ENCODE measurements at places on chromosomes 7 and 10. TPM values are rescaled to one million over a fixed set of nuclear protein-coding genes. Genes with fewer than 3 reads are reported as not detected.

The ACTL6B gene
- not detected for total RNA-seq

The CRYGN gene
- not detected for total RNA-seq

The AUTS2 gene
- total RNA-seq, result 5.2 TPM

The ACSM6 gene
- not detected for total RNA-seq

The BEND7 gene
- total RNA-seq, result 7.5 TPM

The C10orf143 gene
- total RNA-seq, result 0.66 TPM

The PAX2 gene
- total RNA-seq, result 0.18 TPM

The IDI2 gene
- not detected for total RNA-seq

The OR6V1 gene
- not detected for total RNA-seq

The GRID2IP gene
- total RNA-seq, result not detected

The CCDC146 gene
- 0.60 TPM for total RNA-seq

The MEOX2 gene
- total RNA-seq, result not detected

The SORCS1 gene
- not detected for total RNA-seq

The ZMYND11 gene
- 41.6 TPM for total RNA-seq

The NAT16 gene
- total RNA-seq, result 0.12 TPM

The NUB1 gene
- 43.6 TPM for total RNA-seq

All from A549 treated with dexamethasone at 1 μM for 4 hours (cell line).